ENCODE measurements at places on chromosomes 2 and 18.

- no peaks in the 10 kb centered on the region for H3K36me3 ChIP-seq
- H3K27ac ChIP-seq = no peak overlapping the region
- no peak overlapping the region for H3K4me3 ChIP-seq
- H3K27me3 ChIP-seq = peaks cover 6% of the 10 kb centered on the region
Observed at GRCh38 chr2:29293830-29294438, 178.7 kb downstream of the CLIP4 start.

- DNase-seq = no peak
- H3K27ac ChIP-seq = peak overlapping the region; percentile 10
- peaks cover 32% of the 10 kb centered on the region for H3K4me1 ChIP-seq
- H3K36me3 ChIP-seq = peaks cover 2% of the 10 kb centered on the region
Observed at GRCh38 chr18:62450546-62451410, 72.0 kb upstream of the ZCCHC2 start.

DNA sequence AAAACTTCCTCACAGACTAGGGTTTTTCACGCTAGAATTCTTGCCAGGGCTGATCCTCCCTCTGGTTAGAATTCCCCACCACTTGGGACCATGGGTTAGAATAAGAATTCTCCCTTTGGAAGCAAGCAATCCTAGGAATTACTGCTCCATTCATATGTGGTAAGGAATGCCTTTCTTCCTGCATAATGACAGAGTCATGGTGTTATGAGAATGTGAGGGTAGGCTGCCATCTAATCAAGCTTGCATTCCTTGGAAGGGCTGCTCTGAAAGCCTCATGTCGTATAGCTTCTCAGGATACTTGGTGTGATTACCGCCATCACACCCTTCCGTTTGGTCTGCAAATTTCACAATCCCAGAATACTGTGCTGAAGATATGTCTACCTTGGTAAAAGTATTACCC is 1282.4 kb upstream of the PIK3C3 start:
- H3K36me3 ChIP-seq = no peaks in the 10 kb centered on the region
- H3K27me3 ChIP-seq = no peaks in the 10 kb centered on the region
- no peak overlapping the region for H3K4me3 ChIP-seq

GRCh38 chr2:207157731-207158130 is 8.0 kb downstream of the KLF7 start:
- H3K4me1 ChIP-seq = peaks cover 75% of the 10 kb centered on the region
- peaks cover 19% of the 10 kb centered on the region for H3K36me3 ChIP-seq
- peaks cover 3% of the 10 kb centered on the region for H3K27me3 ChIP-seq
- DNase-seq = no peak
- no peak overlapping the region for H3K4me3 ChIP-seq

DNA sequence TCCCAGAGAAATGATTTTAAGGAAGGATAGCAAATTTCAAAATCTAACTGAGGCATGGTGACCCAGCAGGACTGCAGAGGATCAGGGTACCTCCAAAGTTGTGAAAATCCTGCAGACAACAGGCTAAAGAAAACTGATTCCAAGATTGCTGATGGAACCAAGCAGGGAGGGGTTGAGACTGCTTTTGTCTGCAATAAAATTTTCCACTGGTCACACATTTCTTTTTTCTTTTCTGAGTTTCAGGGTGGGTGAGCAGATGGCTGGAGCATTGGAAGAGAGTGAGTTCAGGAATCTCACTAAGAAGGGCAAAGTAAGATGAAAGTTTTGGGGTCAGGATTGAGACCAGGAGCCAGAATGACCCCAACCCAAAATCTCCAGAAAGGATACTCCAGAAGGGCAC is 321.0 kb downstream of the TNS1 start:
- no peak overlapping the region for H3K27ac ChIP-seq
- no peaks in the 10 kb centered on the region for H3K4me1 ChIP-seq
- H3K4me3 ChIP-seq = no peak overlapping the region
- peaks cover 1% of the 10 kb centered on the region for H3K27me3 ChIP-seq
- no peak for DNase-seq

DNA sequence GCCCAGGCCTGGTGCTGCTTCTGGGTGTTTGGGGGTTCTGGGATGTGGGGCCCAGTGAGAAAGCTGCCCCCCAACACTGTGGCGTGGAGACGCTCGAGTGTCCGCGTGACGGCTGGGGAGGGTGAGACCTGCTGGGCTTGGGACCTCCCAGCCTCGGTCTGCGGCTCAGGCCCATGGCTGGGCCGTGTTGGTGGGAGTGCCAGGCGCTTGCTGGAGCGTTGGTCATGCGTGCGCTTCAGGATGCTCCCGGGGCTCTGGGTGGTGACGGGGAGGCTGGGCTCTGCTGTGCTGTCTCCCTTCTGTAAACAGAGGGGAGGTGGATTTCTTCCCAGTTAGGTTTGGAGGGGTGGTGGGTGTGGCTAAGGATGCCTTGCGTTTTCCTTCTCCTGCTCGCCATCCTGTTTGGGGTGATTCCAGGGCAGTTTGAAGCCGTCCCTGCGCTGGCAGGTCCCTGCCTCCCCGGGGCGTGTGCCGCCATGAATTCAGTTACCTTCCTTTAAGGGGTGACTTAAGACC is 606 bp downstream of the GAL3ST2 start:
- H3K4me3 ChIP-seq = no peak overlapping the region
- no peaks in the 10 kb centered on the region for H3K27me3 ChIP-seq
- peaks cover 2% of the 10 kb centered on the region for H3K4me1 ChIP-seq
- no peak overlapping the region for H3K27ac ChIP-seq
- H3K36me3 ChIP-seq = no peaks in the 10 kb centered on the region

GRCh38 chr18:80096032-80096565 is 13.0 kb upstream of the ADNP2 start:
- DNase-seq = no peak
- peaks cover 10% of the 10 kb centered on the region for H3K27me3 ChIP-seq
- no peaks in the 10 kb centered on the region for H3K4me1 ChIP-seq
- no peak overlapping the region for H3K27ac ChIP-seq
- no peak overlapping the region for H3K4me3 ChIP-seq
- no peaks in the 10 kb centered on the region for H3K36me3 ChIP-seq

DNA sequence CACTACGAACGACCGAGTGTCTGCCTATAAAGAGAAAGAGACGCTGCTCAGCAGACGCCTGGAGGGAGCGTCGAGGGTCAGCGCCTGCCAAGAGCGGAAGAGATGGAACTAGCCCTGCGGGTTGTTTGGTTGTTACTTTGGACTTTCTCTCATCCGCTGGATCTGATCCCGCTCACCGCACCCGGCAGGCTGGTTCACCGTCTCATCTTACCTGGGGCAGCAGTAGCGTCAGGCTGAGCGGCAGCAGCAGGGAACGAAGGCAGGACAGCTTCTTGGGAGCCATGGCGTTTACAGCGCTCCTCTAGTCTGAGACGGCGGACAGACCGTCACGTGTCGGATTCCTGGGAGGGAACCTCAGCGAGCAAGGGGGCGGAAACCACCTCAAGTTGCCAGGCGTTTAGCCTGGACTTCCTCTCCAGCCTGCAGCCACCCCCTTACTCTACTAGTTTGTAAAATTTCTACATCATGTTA is 1.9 kb downstream of the GLB1L start:
- H3K27me3 ChIP-seq = no peaks in the 10 kb centered on the region
- peak overlapping the region; percentile 50 for H3K4me3 ChIP-seq

DNA sequence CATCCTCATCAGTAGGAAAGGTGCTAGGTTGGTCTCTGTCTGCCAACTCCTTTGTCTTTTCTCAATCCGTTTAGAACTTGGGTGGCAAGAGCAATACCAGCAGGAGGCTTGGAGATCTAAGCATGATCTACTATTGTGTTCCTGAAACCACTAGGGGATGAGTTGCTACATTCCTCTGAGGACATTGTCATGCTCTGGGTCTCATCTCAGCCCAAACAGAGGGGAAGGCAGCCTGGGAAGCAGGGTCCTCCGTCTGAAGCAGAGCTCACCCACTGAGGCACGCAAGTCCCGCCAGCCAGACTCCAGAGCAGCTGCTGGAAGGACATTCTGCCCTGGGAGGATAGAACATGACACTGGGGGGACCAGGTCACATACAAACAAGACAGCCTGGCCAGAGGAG is 162.9 kb downstream of the MTCL1 start:
- no peak overlapping the region for H3K27ac ChIP-seq
- no peak overlapping the region for H3K4me3 ChIP-seq
- no peaks in the 10 kb centered on the region for H3K4me1 ChIP-seq
- H3K27me3 ChIP-seq = peaks cover 4% of the 10 kb centered on the region
- H3K36me3 ChIP-seq = no peaks in the 10 kb centered on the region

- no peaks in the 10 kb centered on the region for H3K36me3 ChIP-seq
- H3K27me3 ChIP-seq = peaks cover 4% of the 10 kb centered on the region
- no peaks in the 10 kb centered on the region for H3K4me1 ChIP-seq
- DNase-seq = no peak
- H3K4me3 ChIP-seq = no peak overlapping the region
Observed at GRCh38 chr2:75751824-75752468, 41.2 kb upstream of the GCFC2 start.
